ENCODE measurements at places on chromosomes 6 and 20.

DNA sequence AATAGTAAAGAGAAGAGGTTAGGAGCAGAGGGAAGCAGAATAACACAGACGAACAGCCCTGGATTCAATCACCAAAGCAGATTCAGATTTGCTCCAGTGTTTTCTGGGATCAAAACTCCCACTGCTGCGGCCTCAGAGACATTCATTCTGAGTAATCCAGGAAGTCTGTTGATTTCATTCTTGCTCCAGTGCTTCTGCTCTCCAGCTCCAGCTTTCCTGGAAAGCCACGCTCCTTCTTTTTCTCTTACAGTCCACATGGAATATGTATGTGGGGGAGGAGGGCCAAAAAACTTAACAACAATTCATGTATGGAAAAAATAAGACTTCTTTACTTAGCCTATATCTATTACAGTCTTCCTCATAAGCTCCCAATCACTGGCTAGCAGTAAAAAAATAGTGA lies 26.4 kb upstream of the UST start:
- no peak for DNase-seq

GRCh38 chr20:62736026-62736406 lies 27.4 kb downstream of the NTSR1 start:
- no peak for DNase-seq

DNA sequence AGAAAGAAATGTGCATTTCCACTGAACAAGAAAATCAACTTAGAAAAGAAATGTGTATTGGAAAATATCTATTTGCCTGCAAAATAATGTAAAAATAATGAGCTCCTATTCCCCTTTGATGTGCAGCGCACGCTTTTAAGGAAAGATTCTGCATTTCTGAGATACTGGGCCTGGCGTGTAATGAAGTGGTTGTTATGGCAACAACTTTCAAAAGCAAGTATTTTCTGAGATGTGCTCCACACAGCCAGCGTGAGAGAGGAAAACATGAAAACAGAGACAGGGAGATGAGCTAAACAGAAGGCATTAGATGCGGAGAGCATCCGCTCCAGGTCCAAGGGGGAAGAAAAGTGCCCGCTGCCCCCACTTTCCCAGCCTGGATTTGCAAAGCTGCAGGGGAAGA lies 39.1 kb upstream of the GTSF1L start:
- no peak for DNase-seq

GRCh38 chr20:38178065-38178491 lies 13.0 kb upstream of the TGM2 start:
- DNase-seq, result no peak

DNA sequence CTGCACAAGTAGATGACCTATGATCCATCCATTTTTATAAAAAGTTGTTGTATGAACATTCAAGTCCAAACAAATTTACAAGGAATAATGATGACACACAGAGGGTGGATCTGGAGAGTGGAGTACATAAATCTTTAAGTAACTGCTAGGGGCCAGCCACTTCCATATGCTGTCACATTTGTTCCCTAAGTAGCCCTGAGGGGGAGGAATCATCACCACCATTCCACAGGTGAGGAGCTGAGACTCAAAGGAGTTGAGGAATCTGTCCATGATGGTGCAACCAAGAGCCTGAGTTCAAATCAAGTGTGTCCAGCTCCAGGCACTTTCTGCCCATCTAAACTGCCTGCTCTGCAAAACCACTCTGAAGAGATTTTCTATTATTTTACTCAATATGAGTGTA lies 132.1 kb downstream of the AIG1 start:
- DNase-seq, result no peak

GRCh38 chr6:118875672-118876071 lies 18.3 kb upstream of the ASF1A start:
- no peak for DNase-seq

DNA sequence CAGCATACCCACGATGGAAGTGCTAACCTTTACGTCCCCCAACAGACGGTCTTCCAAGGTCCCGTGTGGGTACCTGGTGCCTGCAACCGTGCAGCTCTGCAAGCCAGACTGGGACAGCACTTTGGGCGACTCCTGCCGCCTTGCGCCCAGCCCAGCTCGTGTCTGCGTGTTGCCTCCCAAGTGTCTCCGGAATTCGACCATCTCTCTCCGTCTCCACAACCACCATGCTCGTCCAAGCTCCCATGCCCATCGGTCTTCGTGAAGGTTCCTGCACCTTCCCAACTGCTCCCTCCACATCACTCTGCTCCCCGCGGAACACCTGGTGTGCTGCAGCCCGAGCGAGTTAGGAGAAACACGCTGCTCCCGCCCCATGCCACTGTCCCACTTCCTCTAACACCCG lies 173.2 kb upstream of the AFDN start:
- DNase-seq, result no peak

DNA sequence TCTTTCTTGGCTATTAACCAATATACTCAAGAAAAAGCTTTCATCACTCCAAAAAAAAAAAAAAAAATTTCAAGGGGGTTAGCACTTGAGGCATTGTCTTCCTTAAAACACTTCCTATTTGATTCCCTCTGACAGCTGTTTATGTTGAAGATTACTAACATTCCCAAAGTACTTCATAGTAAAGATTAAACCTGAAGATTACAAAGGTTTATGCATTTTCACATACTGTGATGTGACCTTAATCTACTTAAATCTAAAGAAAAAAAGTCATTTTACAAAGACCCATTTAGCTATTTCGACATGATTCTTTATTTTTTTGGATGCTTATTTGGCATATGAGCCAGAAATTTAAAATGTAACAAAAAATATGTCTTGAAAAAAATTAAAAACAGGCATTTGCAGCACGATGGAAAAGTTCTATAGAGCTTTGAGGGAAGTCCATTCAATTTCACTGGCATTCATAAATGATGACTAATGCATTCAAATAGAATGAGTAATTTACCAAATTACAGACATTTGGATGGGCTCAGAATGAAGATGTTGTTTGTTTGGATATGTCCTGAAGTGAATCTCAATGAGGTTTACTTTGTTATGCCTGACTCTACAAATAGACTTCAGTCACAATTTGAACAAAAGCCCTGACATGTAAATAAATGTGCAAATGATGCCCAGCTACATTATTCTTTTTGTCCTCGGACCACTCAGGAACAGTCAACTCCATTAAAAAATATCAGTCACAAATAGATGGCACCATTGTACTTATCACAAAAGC lies 674.6 kb upstream of the MARCKS start:
- no peak for DNase-seq

DNA sequence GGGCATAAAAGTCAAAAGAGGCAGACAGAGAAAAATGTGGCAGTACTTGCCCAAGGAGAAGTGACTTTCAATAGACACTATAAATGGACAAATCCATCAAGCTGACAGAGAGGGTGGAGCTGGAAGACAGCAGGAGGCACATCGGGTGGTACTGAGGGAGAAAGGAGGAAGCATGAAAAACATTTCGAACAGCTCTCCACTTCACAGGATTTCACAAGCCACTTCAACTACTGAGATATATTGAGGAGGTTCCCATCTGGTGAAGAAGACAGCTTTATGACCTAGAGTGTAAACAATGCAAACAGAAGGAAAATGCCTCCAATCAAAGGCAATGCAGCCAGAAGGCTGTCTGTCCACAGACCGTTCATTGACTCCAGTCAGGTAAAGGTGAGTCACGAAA lies 259.4 kb upstream of the ECI2 start:
- DNase-seq, result no peak
